SK-N-SH (cell line): ENCODE measurements at places on chromosomes 6 and 20. TPM values are rescaled to one million over a fixed set of nuclear protein-coding genes. Genes with fewer than 3 reads are reported as not detected.

Gene ZSCAN31
- polyA plus RNA-seq: 1.9 and 2.1 TPM in 2 replicates

GRCh38 chr20:53320701-53321100 lies 272.9 kb downstream of the ZNF217 start:
- DNase-seq: no peak

DNA sequence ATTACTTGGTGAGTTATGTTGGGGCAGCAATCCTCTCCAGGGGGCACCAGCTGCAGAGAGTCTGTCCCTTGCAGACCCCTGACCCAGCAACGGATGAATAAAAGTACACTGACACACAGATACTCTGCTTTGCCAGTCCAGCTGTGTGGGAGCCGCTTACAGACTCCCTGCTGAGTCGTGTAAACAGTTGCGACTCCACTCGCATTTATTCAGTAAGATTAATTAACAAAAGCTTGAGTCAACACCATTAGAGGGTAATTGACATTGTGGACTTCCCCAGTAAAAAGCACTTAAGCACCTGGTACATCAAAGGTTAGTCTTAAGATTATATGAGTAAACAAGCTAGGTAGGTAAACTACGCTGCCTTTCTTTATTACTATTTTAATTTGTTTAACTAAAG lies 92.0 kb upstream of the TMEM181 start:
- DNase-seq: no peak

GRCh38 chr6:4853782-4854511 lies 77.7 kb downstream of the CDYL start:
- DNase-seq: no peak

GRCh38 chr20:2625062-2625461 lies 27.4 kb upstream of the NOP56 start:
- no peak for DNase-seq

GRCh38 chr6:105587349-105588122 lies 184.7 kb upstream of the PREP start:
- no peak for DNase-seq

Gene SLC35D3
- polyA plus RNA-seq: 0.05 and 0.16 TPM in 2 replicates

DNA sequence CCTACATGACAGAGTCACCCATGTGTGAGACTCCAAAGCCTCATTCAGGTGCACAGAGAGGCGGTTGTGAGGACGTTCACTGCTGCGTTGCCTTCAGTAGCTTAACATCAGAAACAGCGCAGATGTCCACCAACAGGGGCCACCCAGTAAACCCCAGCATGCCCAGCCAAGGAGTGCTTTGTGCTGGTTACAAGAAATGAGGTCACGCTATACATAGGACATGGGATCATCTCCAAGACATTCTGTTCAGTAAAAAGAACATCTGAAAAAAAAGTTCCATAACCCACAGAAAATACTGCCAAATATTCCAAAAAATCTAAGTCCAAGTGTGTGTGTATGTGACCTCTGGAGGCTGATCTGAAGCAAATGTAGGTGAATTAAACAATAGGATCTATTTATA lies 16.0 kb downstream of the SLC52A3 start:
- DNase-seq: no peak

Gene FAM162B
- not detected in 2 replicates for polyA plus RNA-seq

DNA sequence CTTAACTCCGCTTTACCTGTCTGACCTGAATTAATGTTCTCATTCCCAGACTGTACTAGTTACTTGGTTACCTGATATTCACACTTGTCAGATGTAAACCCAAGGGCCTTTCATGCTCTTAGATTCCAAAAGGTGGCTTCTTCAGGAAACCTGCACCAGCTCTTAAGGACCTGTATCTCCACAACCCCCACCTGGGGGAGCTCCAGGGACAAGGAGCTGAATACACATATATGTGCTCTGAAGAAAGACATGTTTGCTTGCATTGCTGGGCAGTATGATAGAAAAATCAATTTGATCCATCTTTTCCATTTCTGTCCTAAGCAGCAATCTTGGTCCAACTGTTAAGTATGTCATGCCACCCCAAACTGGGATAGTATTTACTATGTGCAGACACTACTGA lies 64.8 kb upstream of the POU3F2 start:
- DNase-seq: no peak

GRCh38 chr6:24357336-24358218 lies at the start of gene DCDC2:
DCDC2 (minus strand) TSS chr6:24358059; CDS start chr6:24357750, 309 bp downstream.
- DNase-seq: no peak

- no peak for DNase-seq
These were observed 134.0 kb downstream of the SAMD5 start for GRCh38 chr6:147642458-147642857.

Gene MCCD1
- not detected in 2 replicates for polyA plus RNA-seq

DNA sequence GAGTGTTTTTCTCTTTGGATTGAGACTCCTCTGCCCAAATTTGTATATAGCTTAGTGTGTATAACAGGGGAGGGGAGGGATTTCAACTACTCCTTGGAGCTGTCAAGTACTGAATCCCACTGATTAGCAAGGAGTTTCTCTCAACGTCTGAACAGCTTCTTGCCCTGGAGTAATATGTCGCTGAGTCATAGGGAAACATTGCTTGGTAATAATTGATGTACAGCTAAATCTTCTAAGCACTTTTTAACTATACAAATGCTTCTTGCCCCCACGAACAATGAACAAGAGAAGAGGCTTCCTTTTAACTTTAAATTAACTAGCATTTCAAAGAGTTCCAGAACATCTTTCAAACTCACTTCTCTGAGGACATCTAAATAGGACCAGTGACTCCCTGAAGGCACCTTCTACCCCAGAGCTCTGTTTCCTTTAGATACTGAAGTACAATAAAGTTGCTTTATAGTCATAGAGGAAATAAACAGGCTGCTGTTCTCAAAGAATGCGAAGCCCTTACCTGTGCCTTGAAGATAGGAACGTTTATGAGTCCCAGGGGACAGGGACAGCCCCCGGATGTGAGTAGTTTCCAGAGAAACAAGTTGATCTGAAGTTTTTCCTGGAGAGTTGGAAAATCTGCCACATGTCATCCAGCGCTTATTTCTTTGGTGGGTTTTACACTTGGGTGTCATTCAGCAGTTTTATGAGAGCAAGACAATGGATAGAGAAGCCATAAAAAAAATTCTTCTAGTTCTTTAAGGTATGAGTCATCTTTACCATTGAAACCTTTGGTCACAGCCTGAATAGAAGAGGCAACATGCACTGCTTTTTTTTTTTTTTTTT lies 462.5 kb upstream of the BTBD3 start:
- DNase-seq: no peak

- DNase-seq: no peak
These were observed 60.9 kb downstream of the SNRNP48 start for GRCh38 chr6:7650878-7651277.

GRCh38 chr20:57092112-57092899 lies 174.1 kb downstream of the BMP7 start:
- DNase-seq: peak; percentile 88
